ENCODE measurements at places on chromosomes 7 and 10.
A peak's percentile ranks its signal among the peaks of the same experiment; 100 is the strongest.

DNA sequence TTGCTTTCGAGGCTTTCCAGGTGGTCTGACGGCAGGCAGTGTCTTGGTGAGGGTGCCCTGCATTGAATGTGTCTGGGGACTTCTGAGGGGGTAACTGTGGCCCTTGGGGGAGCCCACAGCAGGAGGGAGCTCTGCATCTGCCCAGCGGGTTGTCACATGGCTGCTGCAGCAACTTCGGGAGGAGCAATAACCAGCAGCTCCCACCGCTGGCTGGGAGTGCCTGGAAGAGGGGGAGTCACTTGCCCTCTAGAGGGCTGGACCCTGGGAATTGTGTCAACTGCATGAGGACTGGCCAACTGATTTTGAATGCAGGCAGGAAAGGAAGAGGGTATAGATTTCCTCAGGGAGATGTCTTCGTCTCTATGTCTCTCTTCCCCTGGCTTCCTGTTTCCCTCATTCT, 26.4 kb downstream of the C10orf120 start:
- no peak overlapping the region for H3K4me3 ChIP-seq
- no peaks in the 10 kb centered on the region for H3K36me3 ChIP-seq
- H3K27me3 ChIP-seq: no peaks in the 10 kb centered on the region
- no peak overlapping the region for H3K27ac ChIP-seq
- H3K4me1 ChIP-seq: no peaks in the 10 kb centered on the region

DNA sequence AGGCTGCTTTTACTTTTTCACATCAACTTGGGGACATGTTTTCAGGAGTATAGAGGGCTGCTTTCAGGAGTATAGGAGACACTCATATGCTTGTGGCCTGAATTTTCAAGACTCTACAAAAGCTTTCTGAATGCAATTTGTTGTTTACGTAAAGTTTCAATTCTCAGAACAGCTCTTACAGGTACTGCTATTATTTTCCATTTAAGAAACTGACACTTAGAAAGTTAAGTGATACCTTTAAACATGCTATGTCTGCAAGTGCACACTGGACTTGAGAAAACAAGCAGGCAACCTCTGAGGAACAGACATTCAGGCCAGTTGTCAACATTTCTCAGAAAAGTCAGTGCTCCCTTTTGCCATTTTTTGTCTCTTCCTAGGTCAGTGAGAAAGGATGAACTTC, 70.0 kb upstream of the PHYHIPL start:
- peaks cover 27% of the 10 kb centered on the region for H3K4me1 ChIP-seq
- no peak overlapping the region for H3K27ac ChIP-seq
- H3K36me3 ChIP-seq: no peaks in the 10 kb centered on the region
- no peaks in the 10 kb centered on the region for H3K27me3 ChIP-seq
- no peak overlapping the region for H3K4me3 ChIP-seq

DNA sequence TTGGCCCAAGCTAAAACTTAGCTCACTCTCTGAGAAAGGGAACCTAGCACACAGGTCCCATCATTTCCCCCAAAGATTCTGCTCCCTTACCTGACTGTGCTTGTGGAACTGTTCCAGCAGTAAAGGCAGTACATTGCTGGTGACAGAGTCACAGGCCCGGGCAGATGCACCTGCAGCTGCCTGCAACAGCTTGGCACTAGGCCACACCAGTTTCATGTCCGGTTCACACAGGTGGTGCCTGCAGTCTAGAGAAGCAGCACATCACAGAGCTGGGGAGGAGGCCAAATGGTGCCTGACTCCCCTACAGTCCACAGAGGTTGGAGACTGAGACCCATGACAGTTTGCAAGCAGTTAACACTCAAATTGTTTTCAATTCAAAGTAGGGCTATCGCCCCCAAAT, 22.2 kb downstream of the ZDHHC16 start:
- peaks cover 4% of the 10 kb centered on the region for H3K4me1 ChIP-seq
- peaks cover 98% of the 10 kb centered on the region for H3K36me3 ChIP-seq
- DNase-seq: peak; percentile 32
- H3K4me3 ChIP-seq: no peak overlapping the region

DNA sequence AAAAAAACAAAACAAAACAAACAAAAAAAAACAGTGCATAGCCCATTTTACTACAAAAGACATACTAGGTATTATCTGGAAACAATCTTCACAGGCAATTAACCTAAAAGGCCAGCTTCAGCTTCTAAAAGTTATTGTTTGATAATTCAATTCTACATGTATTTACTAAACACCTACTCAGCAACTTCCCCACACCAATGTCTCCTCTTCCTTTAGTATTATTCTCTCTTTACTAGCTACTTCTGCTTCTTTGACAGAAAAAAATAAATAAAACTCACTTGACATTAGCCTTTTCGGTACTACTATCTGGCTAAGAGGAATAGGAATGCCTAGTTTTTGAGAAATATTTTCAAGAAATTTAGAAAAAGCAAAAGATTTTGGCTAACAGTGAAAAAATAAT, 2.8 kb downstream of the TM9SF3 start:
- peak overlapping the region; percentile 74 for H3K4me3 ChIP-seq
- peaks cover 86% of the 10 kb centered on the region for H3K4me1 ChIP-seq
- peak overlapping the region; percentile 67 for H3K27ac ChIP-seq
- no peak for DNase-seq
- H3K27me3 ChIP-seq: no peaks in the 10 kb centered on the region

GRCh38 chr7:75967487-75967997, 26.9 kb downstream of the TMEM120A start:
- H3K4me3 ChIP-seq: peak overlapping the region; percentile 6
- H3K36me3 ChIP-seq: peaks cover 12% of the 10 kb centered on the region
- no peaks in the 10 kb centered on the region for H3K27me3 ChIP-seq
- DNase-seq: no peak
- H3K4me1 ChIP-seq: peaks cover 76% of the 10 kb centered on the region
- H3K27ac ChIP-seq: peak overlapping the region; percentile 91
